Spinal cord (tissue), 10 donors: ENCODE measurements at places on chromosomes 7 and 10.

DNA sequence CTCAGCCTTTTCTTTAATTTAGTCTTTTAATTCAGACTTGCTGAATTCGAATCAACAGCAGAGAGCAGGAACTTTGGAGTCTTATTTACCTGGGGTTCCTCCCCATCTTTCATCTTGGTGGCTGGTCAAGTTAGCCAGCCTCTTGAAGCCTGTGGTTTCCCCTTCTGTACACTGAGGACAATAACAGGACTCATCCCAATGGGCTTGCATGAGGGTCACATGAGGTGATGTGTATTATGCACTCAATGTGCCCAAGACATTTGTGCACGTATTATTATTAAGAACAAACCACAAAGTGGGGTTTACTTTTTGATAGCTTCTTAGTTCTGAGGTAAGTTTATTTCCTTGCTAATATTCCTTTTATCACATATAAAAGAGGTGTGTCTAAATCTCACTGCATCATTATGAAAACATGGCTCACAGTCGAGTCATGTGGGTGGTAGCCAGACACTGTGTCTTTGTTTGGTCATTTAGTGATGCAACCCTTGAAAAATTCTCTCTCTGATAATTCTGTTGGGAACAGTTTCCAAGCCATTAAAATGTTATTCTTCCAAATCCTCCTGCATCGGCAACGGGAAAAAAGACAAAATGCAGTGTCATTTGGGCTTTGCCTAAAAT, 86.5 kb upstream of the GRB10 start:
- H3K4me1 ChIP-seq = no peaks in the 10 kb centered on the region
- H3K4me3 ChIP-seq = no peak overlapping the region
- no peak overlapping the region for H3K27ac ChIP-seq
- H3K36me3 ChIP-seq = no peaks in the 10 kb centered on the region

DNA sequence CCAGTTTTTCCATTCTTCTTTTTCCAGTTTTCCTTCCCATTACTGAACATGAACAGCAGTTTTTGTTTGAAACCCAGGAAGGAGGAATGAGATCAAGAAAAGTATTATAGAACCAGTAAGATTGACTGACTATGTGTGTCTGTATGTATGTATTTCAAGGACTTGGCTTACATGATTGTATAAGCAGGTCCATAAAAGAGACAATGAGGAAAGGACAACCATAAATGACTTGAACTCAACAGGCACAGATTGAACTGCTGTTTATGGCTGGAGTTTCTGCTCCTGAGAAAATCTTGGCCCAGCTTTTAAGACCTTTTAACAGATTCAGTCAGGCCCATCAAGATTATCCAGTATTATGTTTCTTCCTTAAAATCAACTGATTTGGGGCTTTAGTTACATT, 39.1 kb downstream of the TMEM106B start:
- no peak overlapping the region for H3K27ac ChIP-seq
- H3K27me3 ChIP-seq = no peaks in the 10 kb centered on the region
- H3K36me3 ChIP-seq = no peaks in the 10 kb centered on the region
- H3K4me1 ChIP-seq = no peaks in the 10 kb centered on the region
- no peak overlapping the region for H3K4me3 ChIP-seq

DNA sequence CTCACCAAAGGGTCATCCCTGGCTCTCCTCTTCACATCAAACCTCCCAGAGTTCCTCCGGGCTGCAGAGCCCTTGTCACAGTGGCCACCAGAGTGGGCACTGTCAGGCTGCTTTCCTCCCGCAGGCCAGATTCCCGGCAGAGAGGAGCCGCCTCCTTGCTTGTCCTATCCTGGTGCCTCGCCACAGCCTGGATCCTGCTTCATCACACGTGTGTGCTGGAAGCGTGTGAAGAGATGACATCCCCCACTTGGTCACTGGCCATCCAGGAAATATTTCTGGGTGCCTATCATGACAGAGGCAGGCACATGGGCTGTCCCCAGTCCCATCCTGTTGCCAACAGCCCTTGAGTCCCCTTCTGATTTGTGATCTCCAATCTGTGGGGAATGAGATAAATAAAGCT, 15.0 kb downstream of the INSIG1 start:
- H3K4me1 ChIP-seq = no peaks in the 10 kb centered on the region
- peaks cover 16% of the 10 kb centered on the region for H3K36me3 ChIP-seq
- DNase-seq = no peak
- no peak overlapping the region for H3K27ac ChIP-seq

GRCh38 chr10:28459453-28460144, 73.3 kb upstream of the WAC start:
- DNase-seq = no peak
- no peak overlapping the region for H3K4me3 ChIP-seq
- H3K36me3 ChIP-seq = no peaks in the 10 kb centered on the region
- H3K4me1 ChIP-seq = no peaks in the 10 kb centered on the region
- no peaks in the 10 kb centered on the region for H3K27me3 ChIP-seq

DNA sequence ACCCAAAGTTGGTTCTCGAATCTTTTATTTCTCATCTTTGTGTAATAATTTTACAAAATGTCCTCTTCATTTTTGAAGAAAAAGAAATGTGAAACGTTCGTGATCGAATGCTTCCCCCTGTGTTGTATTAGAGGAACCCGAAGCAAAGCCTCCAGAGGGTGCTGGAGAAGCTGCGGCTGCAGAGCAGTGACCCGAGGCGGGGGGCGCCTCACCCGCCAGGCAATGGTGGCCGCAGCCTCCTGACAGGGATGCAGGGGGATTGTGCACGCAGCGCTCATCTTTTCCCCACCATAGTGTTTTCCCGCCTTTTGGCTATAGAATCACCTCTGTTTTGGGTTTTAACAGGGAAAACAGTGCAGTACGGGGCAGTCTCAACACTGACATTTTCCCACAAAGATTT, 307.5 kb upstream of the ANKRD30A start:
- H3K27ac ChIP-seq = no peak overlapping the region
- DNase-seq = no peak
- no peaks in the 10 kb centered on the region for H3K4me1 ChIP-seq
- H3K36me3 ChIP-seq = no peaks in the 10 kb centered on the region

DNA sequence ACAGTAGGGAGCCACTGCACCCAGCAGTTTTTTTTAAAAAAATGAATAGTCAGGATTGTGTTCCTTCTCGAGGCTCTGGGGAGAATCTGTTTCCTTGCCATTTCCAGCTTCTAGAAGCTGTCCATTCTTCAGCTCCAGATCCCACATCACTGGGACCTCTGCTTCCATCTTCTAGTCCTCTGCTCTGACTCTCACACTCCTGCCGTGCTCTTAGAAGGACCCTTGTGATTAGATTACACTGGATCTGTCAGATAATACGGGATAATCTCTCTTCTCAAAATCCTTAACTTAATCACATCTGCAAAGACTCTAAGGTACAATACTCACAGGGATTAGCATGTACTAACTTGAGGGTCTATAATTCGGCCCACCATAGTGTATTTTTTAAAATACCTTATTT, 158.9 kb upstream of the SP4 start:
- no peak overlapping the region for H3K27ac ChIP-seq
- no peaks in the 10 kb centered on the region for H3K27me3 ChIP-seq
- H3K36me3 ChIP-seq = no peaks in the 10 kb centered on the region
